ENCODE measurements at places on chromosomes 5 and 9. TPM values are rescaled to one million over a fixed set of nuclear protein-coding genes. Genes with fewer than 3 reads are reported as not detected.

C9orf85 gene
- 14.3 TPM for total RNA-seq

SLC46A2 gene
- not detected for total RNA-seq

- DNase-seq = no peak
These were observed 56.2 kb downstream of the DENND4C start for GRCh38 chr9:19286634-19287188.

DNA sequence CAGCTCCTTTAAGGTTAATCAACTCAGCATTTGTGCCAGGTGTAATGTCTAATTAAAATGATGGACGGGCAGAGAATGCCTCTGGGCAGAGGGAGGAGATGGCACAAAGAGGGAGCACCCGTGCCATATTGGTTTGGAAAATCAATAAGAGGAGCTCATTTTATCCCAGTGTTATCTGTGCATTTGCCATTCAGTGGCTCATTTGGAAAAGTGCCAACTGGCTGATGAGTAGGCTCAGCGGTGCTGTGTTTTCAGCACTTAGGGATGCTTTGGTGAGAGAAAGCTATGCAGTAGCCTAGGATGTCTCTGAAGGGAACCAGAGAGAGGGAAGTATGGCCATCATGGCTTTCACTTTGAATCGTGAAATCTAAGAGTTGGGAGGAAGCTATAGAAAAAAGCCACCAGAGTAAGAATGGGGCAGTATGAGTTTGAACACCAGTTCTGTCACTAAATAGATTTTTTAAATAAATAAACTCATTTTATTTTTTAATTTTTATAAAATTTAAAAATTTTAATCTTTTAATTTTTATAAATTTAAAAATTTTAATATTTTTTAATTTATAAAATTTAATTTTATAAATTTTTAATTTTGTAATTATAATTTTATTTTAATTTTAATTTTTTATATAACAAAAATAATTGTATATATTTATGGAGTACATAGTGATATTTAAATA is 472.8 kb downstream of the BRINP1 start:
- no peak for DNase-seq

DNA sequence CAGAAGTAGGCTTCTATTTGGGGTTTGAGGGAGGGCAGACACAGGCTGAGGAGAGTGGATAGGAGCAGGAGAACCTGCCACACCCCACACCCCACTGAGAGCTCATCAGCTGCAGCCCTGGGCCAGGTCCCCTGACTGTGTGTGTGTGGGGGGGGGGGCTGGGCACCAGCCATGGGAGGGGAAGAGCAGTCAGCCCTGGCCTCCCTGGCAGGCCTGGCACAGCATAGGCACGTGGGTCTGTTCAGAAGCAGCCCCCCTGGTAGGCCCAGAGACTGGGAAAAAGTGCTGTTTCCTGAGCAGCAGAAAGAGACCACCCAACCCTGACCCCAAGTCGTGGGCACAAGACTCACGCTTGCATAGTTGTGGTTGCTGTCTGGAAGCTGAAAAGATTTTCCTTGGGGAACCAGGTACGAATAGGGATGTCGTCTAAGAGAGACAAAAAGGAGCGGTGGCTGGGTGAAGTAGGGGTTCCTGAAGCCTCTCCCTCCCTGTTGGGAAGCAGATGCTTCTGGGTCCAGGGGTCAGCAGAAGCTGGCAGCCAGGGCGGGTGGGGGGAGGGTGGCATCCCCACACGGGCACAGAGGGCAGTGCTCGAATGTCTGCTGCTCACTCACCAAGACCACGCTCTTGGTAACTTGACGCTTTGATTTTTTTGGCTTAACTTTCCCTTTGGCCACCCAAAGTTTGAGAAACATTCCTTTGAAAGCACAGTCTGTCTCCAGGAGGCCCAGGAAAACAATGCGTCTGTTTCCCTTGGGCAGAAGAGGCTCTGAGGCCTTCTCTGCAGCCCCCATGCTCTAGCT is 2.9 kb downstream of the NSMF start:
- no peak for DNase-seq

Measured in myocyte (in vitro differentiated cells).